ENCODE measurements at places on chromosomes 2 and 18. TPM values are rescaled to one million over a fixed set of nuclear protein-coding genes. Genes with fewer than 3 reads are reported as not detected.

DNA sequence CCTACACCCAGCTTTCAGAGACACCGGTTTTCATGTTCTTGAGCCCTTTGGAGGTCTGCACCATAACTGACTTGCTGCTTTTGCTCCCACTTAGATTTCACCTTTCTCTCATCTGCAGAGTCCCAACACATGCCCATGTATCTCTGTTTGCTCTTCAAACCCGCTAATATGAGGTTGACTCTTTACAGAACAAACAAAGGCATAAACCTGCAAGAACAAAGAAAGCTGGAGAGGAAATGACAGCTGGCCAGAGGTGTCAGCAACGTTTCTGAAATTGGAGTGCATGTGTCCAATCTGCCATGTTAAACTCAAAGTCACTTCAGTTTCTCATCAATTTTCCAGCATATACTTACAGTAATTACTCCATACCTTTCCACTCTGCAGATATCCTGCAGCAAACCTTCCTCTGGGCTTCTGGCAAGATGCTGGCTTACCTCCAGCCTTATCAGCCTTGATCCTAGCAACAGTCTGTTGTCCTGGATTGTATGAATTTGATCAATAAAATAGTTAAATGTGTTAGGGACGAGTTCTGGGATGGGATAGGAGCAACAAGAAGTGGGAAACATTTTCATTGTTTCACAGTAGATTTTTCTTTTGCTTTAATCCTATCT lies 157.4 kb downstream of the FHOD3 start:
- H3K4me3 ChIP-seq: no peak overlapping the region
- H3K27me3 ChIP-seq: peaks cover 4% of the 10 kb centered on the region
- no peak overlapping the region for H3K27ac ChIP-seq

- H3K27me3 ChIP-seq: peaks cover 4% of the 10 kb centered on the region
- H3K4me1 ChIP-seq: no peaks in the 10 kb centered on the region
- no peak overlapping the region for H3K27ac ChIP-seq
- no peaks in the 10 kb centered on the region for H3K36me3 ChIP-seq
- no peak overlapping the region for H3K4me3 ChIP-seq
Measured at GRCh38 chr2:191806396-191806795, 40.5 kb downstream of the CAVIN2 start.

The CCDC68 gene
- 1.0 TPM for total RNA-seq

- H3K4me1 ChIP-seq: peaks cover 5% of the 10 kb centered on the region
- DNase-seq: no peak
- H3K27me3 ChIP-seq: peaks cover 54% of the 10 kb centered on the region
Measured at GRCh38 chr18:59276047-59276446, 2.8 kb upstream of the RAX start.

DNA sequence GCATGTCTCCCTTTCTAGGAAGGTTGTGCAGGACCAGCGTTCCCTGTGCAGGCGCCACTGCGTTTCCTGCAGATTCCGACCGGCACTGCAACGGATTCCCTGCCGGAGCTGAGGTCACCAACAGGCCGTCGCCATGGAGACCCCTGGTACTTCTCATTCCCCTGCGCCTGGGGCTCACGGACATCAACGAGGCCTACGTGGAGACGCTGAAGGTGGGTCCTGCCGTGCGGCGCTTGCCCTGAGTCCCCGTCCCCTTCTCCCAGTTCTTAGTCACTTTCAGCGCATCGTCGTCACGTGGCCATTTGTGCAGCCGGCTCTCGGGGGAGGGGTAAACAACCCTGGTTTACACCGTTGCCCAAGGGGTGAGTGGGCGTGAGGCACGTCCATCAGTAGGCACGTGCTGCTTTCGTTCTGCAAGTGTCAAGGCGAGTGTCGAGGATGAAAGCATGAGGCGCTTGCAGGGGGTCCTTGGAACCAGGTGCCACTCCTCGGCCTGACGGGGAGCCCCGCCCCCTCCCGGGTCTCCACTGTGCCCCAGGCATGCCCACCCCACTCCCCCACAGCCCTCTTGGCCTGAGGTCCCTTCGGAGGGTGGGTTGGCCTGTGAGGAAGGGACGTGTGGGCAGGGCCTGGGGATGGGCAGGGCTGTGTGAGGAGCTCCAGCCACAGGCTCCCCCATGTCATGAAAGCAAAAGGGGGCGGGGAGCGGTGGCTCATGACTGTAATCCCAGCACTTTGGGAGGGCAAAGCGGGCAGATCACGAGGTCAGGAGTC lies 19.8 kb downstream of the DTYMK start:
- H3K36me3 ChIP-seq: no peaks in the 10 kb centered on the region
- DNase-seq: no peak
- no peak overlapping the region for H3K27ac ChIP-seq
- peaks cover 18% of the 10 kb centered on the region for H3K4me1 ChIP-seq
- no peaks in the 10 kb centered on the region for H3K27me3 ChIP-seq
- no peak overlapping the region for H3K4me3 ChIP-seq

GRCh38 chr18:32848826-32849225 lies 76.0 kb upstream of the KLHL14 start:
- no peaks in the 10 kb centered on the region for H3K36me3 ChIP-seq
- no peak overlapping the region for H3K27ac ChIP-seq
- H3K4me3 ChIP-seq: no peak overlapping the region
- no peaks in the 10 kb centered on the region for H3K4me1 ChIP-seq

GRCh38 chr2:127149384-127149783 lies 42.4 kb upstream of the BIN1 start:
- peak overlapping the region; percentile 90 for H3K27ac ChIP-seq
- peaks cover 69% of the 10 kb centered on the region for H3K4me1 ChIP-seq
- DNase-seq: peak; percentile 97
- no peaks in the 10 kb centered on the region for H3K36me3 ChIP-seq
- peaks cover 2% of the 10 kb centered on the region for H3K27me3 ChIP-seq

GRCh38 chr2:12302140-12302539 lies 414.6 kb upstream of the TRIB2 start:
- H3K27me3 ChIP-seq: no peaks in the 10 kb centered on the region
- no peak overlapping the region for H3K27ac ChIP-seq
- DNase-seq: no peak
- H3K4me1 ChIP-seq: peaks cover 14% of the 10 kb centered on the region
- no peaks in the 10 kb centered on the region for H3K36me3 ChIP-seq

The TCF23 gene
- not detected for total RNA-seq

The KYNU gene
- not detected for total RNA-seq

Measured in HFFc6 (cell line).